ENCODE measurements at places on chromosomes 3 and 15.

GRCh38 chr15:29883126-29883525, 60.9 kb upstream of the TJP1 start:
- peak; percentile 64 for DNase-seq

GRCh38 chr3:194072691-194073279, 63.2 kb upstream of the HES1 start:
- DNase-seq, result no peak

- peak; percentile 75 for DNase-seq
Observed at GRCh38 chr3:132730891-132731580, 8.8 kb upstream of the NPHP3 start.

DNA sequence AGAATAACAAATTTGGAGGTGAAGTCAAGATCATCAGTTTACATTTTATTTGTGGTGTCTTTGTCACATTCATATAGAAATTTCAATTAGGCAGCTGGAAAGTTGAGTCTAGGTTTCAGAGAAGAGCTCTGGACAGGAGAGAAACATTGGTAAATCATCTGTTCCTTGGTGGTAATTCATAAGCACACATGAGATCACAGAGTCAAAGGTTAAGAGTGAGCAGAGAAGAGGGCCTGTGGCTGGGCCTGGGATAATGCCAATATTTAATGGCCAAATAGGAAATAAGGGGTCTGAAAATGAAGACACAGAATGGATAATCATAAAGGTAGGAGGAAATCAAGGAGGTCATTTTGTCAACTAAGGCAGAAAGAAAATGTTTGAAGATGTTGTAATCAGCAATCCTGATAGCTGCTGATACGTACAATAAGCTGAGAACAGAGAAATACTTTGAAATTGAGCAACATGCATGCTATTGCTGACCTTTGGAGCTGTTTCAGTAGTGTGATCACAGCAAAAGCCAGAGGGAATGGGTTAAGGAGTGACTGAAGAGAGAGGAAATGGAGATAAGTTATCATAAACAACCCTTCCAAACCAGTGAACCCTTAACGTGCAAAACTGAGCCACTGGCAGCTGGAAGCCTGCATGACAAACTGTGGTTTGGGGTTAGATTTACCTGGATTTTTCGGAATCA, 692.8 kb downstream of the AGBL1 start:
- no peak for DNase-seq

DNA sequence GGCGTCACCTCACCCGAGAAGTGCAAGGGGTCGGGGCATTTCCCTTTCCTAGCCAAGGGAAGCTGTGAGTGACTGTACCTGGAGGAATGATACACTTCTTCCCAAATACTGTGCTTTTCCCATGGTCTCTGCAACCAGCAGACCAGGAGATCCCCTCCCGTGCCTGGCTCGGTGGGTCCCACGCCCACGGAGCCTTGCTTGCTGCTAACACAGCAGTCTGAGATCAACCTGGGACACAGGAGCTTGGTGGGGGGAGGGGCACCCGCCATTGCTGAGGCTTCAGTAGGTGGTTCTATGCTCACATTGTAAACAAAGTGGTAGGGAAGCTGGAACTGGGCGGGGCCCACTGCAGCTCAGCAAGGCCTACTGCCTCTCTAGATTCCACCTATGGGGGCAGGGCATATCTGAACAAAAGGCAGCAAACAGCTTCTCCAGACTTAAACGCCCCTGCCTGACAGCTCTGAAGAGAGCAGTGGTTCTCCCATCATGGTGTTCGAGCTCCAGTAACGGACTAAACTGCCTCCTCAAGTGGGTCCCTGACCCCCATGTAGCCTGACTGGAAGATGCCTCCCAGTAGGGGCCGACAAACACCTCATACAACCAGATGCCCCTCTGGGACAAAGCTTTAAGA, 31.4 kb upstream of the ABHD5 start:
- no peak for DNase-seq

DNA sequence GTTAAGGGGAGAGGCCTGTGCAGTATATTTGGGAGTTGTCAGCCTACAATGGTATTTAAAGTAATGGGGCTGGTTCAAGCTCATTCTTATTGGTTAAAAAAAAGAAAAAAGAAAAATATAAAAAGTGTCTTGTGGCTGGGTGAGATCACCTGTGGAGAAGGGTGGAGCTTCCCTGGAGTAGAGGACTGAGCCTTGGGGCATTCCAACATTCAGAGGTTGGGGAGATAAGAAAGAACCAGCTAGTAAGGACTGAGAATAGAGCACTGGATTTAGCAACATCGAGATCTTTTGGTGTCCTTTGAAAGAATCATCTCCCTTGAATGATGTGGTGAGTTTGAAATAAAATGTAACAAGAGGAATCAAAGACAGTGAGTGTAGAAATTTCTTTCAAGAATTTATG, 5.2 kb downstream of the SLC49A4 start:
- no peak for DNase-seq

All from neural progenitor cell (in vitro differentiated cells).